Activated T-helper 1 cell treated with anti-CD3 and anti-CD28 coated beads, Interleukin-12 subunit alpha, Interleukin-12 subunit beta, Interleukin-2, Interleukin-4 antibody, amounts not matched to agents 30 ng/mL and 10 ng/mL and 1 ng/mL, durations not matched to agents 14 hours and 24 hours and 36 hours (primary cell): ENCODE measurements at places on chromosomes 4 and X. TPM values are rescaled to one million over a fixed set of nuclear protein-coding genes. Genes with fewer than 3 reads are reported as not detected.

IL3RA gene
- total RNA-seq = 4.2 and 5.3 TPM in 2 replicates

HSD17B11 gene
- 12.1 and 12.7 TPM in 2 replicates for total RNA-seq

DNA sequence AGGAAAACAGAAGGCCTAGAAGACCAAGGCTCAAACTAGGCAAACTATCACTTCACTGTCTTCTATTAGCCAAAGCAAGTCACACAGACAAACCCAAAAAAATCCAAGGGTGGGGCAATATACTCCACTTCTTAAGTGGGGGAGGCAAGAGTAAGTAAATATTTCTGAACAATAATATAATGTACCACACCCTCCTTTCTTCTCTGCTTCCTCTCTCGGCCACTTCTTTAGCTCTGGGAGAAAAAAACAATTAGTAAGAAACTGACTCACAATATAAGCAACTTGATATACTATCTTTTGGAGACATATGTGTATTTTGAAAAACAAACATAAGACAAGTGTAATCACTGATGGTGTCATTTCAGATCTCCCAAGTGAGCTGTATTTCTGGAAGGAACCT is 14.8 kb downstream of the DCAF8L1 start:
- H3K4me3 ChIP-seq = no peak overlapping the region
- DNase-seq = no peak
- H3K4me1 ChIP-seq = no peaks in the 10 kb centered on the region
- no peaks in the 10 kb centered on the region for H3K27me3 ChIP-seq

- no peaks in the 10 kb centered on the region for H3K36me3 ChIP-seq
- H3K4me3 ChIP-seq = no peak overlapping the region
- no peaks in the 10 kb centered on the region for H3K27me3 ChIP-seq
- DNase-seq = no peak
- no peaks in the 10 kb centered on the region for H3K4me1 ChIP-seq
- no peak overlapping the region for H3K27ac ChIP-seq
Measured at GRCh38 chrX:148161701-148162100, 180.6 kb downstream of the FMR1NB start.

DNA sequence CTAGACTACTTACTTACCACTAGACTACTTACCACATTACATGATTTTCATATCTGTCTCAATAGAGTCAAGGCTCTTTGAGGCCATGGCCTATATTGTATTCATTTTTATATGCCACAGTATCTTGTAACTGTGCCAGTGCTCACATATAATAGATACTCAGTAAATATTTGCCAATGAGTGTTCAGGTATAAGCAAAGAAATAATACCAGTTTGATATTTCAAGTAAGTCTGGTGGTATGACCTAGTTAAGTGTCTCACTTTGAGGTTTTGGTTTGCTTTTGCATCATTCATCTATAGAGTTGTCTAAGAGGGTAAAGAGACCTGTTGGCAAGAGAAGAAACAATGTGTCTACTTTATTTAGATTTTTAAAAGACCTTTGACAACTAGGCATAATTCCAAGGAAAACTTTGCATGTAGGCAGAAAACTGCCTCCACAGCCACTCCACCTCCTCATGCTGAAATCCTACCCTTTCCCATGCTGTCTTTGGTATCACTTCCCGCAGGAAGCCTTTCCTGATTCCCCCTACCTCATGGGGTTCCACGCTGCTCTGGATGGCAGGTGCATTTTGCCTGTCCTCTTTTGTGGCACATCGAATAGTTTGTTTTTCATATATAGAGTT is 91.3 kb upstream of the KLHL13 start:
- H3K27me3 ChIP-seq = peaks cover 3% of the 10 kb centered on the region
- no peak overlapping the region for H3K27ac ChIP-seq
- no peaks in the 10 kb centered on the region for H3K4me1 ChIP-seq
- H3K36me3 ChIP-seq = no peaks in the 10 kb centered on the region
- no peak overlapping the region for H3K4me3 ChIP-seq

DNA sequence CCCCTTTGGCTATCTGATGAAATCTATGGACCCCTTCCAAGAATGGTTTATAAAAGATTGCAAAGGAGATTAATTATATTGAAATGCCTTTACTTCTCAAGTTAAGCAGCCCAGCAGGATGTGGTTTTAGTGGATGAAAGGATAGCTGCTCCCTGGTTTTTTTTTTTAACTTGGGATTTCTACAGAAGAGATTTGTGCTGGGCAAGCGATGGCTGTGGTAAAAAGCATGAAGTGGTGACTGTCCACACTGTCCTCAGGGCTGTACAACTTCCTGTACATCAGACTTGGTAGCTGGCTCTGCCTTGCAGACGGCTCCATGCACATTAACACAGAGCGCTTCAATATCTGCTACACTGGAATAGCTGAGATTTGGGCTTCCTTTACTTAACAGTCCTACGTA is 321.7 kb downstream of the DHX15 start:
- no peak for DNase-seq
- H3K27ac ChIP-seq = no peak overlapping the region
- peaks cover 2% of the 10 kb centered on the region for H3K27me3 ChIP-seq
- H3K4me3 ChIP-seq = no peak overlapping the region

DNA sequence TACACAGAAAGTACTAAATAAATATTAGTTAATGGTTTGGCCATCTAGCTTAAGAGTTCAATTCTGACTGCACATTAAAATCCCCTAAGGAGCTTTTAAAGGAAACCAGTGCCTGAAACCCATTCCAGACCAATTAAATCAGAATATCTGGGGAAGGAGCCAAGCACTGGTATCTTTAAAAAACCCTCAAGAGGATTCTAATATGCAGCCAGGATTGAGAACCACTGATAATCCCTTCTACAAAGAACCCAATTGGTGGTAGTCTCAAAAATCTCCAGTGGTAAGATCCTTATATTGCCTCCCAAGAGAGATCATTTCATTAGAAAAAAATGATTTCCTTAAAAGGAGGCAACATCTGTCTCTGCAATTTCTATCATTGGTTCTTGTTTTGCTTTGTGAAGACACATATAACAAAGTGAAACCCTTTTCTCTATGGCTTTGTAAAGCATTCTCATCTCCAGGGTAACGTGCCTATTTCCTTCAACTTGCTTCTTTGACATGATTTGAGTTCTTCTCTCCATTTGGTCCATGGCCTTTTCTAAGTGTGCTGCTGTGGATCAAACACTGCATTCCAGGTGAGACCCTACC is 3.5 kb downstream of the GPR34 start:
- no peaks in the 10 kb centered on the region for H3K27me3 ChIP-seq
- peaks cover 8% of the 10 kb centered on the region for H3K36me3 ChIP-seq
- peaks cover 47% of the 10 kb centered on the region for H3K4me1 ChIP-seq
- H3K27ac ChIP-seq = peak overlapping the region; percentile 26
- DNase-seq = no peak
- H3K4me3 ChIP-seq = no peak overlapping the region
